ENCODE measurements at places on chromosomes 2 and 18. TPM values are rescaled to one million over a fixed set of nuclear protein-coding genes. Genes with fewer than 3 reads are reported as not detected.

- no peak overlapping the region for H3K4me3 ChIP-seq
- no peak for DNase-seq
- H3K27ac ChIP-seq, result no peak overlapping the region
- H3K27me3 ChIP-seq, result no peaks in the 10 kb centered on the region
- H3K36me3 ChIP-seq, result no peaks in the 10 kb centered on the region
- no peaks in the 10 kb centered on the region for H3K4me1 ChIP-seq
These were observed 52.1 kb downstream of the FMNL2 start for GRCh38 chr2:152387041-152387440.

GRCh38 chr2:175074478-175074877 is 69.3 kb upstream of the CHN1 start:
- no peaks in the 10 kb centered on the region for H3K27me3 ChIP-seq
- peaks cover 6% of the 10 kb centered on the region for H3K36me3 ChIP-seq
- no peak overlapping the region for H3K4me3 ChIP-seq
- H3K27ac ChIP-seq, result no peak overlapping the region
- DNase-seq, result no peak
- no peaks in the 10 kb centered on the region for H3K4me1 ChIP-seq

- no peak overlapping the region for H3K27ac ChIP-seq
- DNase-seq, result no peak
- no peaks in the 10 kb centered on the region for H3K4me1 ChIP-seq
- H3K36me3 ChIP-seq, result no peaks in the 10 kb centered on the region
These were observed 31.2 kb downstream of the MARCHF4 start for GRCh38 chr2:216341121-216341520.

- peaks cover 6% of the 10 kb centered on the region for H3K36me3 ChIP-seq
- peak overlapping the region; percentile 48 for H3K4me3 ChIP-seq
- H3K27ac ChIP-seq, result peak overlapping the region; percentile 96
- DNase-seq, result peak; percentile 9
These were observed 216.4 kb downstream of the AGAP1 start for GRCh38 chr2:235709969-235710879.

DNA sequence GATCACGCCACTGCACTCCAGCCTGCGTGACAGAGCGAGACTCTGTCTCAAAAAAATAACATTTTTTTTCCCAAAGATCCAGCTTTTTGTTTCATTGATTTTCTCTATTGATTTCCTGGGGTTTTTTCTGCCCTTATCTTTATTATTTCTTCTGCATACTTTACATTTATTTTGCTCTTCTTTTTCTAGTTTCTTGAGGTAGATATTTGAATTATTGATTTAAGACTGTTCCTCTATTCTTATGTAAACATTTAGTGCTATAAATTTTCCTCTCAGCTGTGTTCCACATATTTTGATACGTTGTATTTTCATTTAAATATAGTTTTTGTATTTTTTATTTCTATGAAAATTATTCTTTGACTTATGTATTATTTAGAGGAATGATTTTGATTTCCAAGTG is 89.8 kb downstream of the TEX51 start:
- no peaks in the 10 kb centered on the region for H3K36me3 ChIP-seq
- no peak for DNase-seq
- H3K27me3 ChIP-seq, result peaks cover 83% of the 10 kb centered on the region

DNA sequence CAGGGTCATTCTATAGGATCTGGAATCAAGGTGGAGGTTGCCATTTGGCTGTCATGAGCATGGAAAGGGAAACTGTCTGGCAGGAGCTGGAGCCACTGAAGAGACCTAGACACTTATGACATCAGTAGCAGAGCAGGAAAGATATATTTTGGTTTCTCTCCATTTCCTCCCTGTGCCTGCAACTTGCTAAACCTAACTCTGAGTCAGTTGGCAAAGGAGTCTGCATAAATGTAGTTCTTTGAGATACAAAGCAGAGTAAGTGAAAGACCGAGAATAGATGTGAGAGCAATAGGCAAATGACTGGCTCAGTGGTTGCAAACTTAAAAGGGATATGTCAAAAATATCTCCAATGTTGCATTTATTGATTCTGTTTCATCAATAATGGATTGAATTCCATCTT is 757.7 kb downstream of the KCNJ3 start:
- no peaks in the 10 kb centered on the region for H3K27me3 ChIP-seq
- no peak overlapping the region for H3K27ac ChIP-seq
- no peaks in the 10 kb centered on the region for H3K36me3 ChIP-seq
- DNase-seq, result no peak
- H3K4me3 ChIP-seq, result no peak overlapping the region

GRCh38 chr2:240556553-240557100 is 1.2 kb downstream of the ANKMY1 start:
- no peak overlapping the region for H3K4me3 ChIP-seq
- H3K36me3 ChIP-seq, result no peaks in the 10 kb centered on the region
- H3K27ac ChIP-seq, result no peak overlapping the region
- peak; percentile 36 for DNase-seq
- H3K27me3 ChIP-seq, result no peaks in the 10 kb centered on the region

The SLC8A1 gene
- 1.6 TPM for total RNA-seq

The MAP3K19 gene
- not detected for total RNA-seq

The LRATD1 gene
- total RNA-seq, result 35.4 TPM

Data from PC-3 (cell line).